ENCODE measurements at places on chromosomes 6 and 20.

DNA sequence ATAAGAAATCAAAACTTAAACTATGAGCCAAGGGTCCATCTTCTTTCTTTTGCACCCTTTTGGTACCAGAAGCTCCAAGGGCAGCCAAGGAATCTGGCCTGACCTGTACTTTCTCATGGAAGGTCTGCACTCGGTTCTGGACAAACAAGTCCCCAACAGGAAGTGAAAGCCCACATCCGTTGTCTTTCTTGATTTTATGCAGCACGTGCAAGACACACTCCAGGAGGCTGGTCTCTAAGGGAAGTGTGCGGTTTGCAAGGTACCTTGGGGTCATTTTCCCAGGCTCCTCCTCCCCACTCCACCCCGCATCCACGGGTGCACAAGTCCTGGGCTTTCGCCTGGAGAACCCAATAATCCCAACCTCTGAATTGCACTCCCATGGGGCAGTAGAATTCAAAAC, 101.9 kb downstream of the NFATC2 start:
- DNase-seq: no peak

GRCh38 chr6:90429713-90430112, 133.1 kb upstream of the BACH2 start:
- DNase-seq: no peak

DNA sequence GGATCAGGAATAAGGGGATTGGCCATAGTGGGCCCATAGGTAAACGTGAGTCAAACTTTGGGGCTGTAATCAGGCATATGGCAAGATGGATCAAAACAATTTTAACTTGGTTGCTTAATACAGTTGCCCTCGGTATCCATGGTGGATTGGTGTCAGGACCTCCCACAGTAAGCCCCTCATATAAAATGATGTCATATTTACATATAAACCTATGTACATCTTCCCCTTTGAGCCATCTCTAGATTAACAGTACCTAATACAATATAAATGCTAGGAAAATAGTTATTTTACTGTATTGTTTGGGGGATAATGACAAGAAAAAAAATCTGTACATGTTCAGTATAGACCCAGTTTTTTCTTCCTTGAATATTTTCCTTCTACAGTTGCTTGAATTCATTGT, 7.4 kb upstream of the ACAT2 start:
- no peak for DNase-seq

GRCh38 chr6:131982740-131983259, 31.6 kb upstream of the CCN2 start:
- no peak for DNase-seq

DNA sequence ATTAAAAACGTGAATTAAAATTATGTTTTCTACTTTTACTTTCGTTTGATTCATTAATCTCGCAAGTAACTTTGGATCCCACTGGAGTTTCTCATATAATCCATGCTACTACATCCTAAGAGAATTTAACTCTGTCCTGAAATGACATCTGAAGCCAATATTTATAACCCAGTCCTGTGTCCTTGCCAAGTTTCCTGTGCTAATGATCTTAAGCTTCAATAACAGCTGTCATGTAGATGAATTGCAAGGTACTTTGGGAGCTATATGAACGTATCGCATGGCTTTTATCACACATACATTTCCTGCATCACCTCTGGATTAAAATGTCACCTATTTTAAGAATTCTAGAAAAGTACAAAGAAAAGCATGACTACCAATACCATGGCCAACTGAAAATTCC, 833.8 kb upstream of the CITED2 start:
- DNase-seq: peak; percentile 91

DNA sequence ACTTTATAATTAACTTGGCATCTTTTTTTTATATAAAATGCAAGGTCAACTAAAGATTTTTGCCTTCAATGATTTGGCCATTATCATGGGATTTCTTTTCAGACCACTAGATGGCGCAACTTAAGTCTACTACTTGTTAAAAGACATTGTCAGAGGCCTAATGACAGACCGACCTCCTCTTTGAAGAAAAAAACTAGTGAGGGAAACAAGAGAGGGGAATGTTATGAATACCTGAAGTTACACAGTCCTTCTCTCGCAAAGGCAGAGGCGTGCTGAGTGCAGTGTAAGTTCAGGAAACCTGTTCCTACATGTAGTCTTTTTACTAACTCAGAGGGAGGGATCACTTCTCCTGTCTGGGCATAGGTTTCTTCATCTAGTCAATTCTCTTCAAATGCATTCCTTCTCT, 9.3 kb downstream of the TRAPPC3L start:
- DNase-seq: peak; percentile 5

- no peak for DNase-seq
Observed at GRCh38 chr20:10658876-10659632, 14.7 kb downstream of the JAG1 start.

DNA sequence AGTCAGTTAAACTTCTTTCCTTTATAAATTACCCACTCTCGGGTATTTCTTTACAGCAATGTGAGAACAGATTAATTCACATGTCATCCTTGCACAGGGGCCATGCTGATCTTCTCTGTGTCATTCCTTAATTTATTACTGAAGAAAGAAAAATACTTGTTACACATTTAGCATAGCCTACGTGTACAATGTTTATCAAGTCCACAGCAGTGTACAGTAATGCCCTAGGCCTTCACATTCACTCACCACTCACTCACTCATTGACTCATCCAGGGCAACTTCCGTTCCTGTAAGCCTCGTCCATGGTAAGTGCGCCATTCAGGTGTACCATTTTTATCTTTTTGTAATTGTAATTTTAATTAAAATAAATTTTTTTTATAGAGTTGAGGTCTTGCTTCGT, 73.6 kb downstream of the RSPH3 start:
- DNase-seq: no peak

DNA sequence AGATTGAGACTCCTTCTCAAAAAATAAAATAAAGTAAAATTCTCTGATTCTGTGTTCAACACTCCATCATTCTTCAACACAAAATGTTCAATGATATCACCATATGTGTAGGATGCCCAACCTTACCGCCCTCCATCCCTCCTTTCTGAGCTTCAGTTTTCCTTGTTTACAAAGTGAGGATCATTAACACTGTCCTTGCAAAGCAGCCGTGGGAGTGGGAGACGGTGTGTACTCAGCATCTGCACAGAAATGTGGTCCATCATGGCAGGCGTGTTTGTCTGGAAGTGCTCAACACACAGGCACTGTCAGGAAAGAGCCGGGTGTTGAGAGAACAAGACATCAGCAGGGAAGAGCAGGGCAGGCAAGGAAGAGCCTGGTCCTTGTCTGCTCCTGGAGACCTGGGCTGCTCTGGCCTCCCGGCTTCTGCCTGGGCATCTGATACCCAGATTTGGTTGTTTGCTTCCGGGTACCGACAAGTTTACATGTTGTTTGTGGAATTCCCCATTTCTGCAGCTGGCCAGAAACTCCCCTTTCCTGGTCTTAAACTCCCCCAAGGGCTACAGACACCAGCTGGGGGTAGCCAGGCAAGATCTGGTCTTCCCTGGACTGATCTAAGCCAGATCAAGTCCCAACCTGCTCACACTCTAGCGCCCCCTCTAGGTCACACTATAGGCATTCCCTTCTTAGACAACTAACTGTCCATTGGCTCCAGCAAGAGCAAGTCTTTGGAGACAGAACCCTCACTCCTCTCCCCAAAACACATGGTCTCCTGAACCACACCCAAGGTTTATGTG, 26.7 kb upstream of the TTPAL start:
- no peak for DNase-seq

GRCh38 chr20:9149087-9149486, 80.2 kb downstream of the PLCB4 start:
- DNase-seq: no peak

DNA sequence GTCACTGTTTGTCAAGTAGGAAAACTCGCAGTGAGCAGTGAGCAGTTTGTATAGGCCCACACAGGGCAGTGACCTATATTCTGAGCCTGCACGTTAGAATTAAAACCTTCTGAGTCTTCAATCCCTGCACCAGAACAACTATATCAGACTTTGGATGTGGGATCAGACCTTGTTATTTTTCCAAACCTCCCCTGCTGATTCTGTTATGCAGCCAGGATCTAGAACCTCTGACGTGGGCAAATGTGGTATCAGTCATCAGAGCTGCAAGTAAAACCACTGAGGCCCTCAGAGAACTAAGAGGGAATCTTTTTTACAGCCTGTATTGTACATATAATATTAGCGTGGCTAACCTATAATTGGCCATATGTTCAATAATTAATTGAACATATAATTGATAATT, 32.0 kb upstream of the AKAP7 start:
- DNase-seq: no peak
